ENCODE measurements at places on chromosomes 16 and 17.

DNA sequence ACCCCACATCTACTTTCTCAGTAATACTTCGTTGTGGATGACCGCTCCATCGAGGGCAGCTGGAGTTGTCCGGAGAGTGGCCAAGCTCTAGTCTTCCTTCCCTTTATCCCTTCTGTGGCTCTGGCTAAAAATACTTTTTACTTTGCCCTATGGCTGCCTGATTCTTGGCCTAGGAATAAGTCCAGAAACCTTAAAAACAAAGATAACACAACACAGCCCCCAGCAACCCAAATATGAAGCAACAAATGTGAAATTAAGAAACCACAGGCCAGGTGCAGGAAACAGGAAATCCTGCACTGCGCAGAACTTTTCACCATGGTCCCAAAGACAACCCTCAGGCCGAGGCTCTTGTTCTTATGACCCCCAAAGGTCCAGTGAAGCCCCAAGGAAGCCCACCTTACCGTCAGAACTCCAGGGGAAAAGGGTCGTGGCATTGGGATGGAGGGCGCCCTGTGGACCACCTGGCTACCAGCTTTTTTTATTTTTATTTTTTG is 26.0 kb downstream of the TK2 start:
- DNase-seq: no peak

GRCh38 chr16:49441366-49441780 is 67.8 kb downstream of the C16orf78 start:
- no peak for DNase-seq

DNA sequence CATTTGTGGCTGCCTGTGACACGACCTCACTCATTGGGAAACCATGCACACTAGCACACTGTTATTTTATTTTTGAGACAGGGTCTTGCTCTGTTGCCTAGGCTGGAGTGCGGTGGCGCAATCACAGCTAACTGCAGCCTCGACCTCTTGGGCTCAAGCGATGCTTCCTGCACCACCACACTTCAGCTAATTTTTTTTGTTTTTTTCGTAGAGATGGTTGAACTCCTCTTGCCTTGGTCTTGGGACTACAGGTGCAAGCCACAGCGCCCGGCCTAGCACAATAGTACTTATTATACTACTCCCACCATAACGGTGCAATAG is 2.8 kb upstream of the NPTX1 start:
- DNase-seq: no peak

- DNase-seq: no peak
Measured at GRCh38 chr16:65066651-65067050, 55.2 kb downstream of the CDH11 start.

DNA sequence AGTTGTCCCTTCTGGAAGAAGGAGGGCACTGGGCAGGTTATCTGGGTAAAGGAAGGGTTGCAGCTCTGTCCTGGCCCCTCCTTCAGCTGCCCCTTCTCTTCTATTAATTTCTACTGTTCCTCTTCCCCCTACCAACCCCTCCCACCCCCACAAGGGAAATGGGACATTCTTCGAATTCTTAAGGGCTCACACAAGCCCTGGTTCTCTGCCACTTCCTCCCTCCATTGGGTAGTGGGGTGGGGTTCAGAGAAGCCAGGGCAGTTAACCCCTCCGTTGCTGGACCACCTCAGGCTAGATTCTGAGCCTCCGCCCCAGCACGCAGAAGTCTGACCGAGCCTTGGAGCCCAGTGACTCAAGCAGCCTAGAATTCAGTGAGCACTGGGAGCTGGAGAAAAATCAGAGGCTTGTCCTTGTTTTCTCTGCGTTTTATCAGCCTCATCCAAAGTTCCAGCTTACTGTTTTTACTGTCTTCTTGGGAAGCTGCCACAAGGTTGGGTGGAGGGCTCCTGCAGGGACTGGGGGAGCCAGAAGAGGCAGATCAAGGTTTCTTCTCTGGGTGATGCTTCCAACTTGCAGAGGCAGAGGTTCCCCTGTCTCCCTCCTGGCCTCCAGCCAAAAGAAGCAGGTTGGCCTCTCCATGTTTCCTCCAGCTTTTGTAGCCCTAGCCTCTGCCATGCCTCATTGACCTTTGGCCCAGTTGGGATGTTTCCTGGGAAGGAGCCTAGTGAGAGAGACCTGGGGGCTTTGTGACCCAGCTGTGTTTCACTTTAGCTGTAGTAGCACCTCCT is 10.2 kb downstream of the LASP1 start:
- DNase-seq: peak; percentile 86

GRCh38 chr17:3222505-3222904 is 15.0 kb downstream of the OR1A1 start:
- DNase-seq: no peak

DNA sequence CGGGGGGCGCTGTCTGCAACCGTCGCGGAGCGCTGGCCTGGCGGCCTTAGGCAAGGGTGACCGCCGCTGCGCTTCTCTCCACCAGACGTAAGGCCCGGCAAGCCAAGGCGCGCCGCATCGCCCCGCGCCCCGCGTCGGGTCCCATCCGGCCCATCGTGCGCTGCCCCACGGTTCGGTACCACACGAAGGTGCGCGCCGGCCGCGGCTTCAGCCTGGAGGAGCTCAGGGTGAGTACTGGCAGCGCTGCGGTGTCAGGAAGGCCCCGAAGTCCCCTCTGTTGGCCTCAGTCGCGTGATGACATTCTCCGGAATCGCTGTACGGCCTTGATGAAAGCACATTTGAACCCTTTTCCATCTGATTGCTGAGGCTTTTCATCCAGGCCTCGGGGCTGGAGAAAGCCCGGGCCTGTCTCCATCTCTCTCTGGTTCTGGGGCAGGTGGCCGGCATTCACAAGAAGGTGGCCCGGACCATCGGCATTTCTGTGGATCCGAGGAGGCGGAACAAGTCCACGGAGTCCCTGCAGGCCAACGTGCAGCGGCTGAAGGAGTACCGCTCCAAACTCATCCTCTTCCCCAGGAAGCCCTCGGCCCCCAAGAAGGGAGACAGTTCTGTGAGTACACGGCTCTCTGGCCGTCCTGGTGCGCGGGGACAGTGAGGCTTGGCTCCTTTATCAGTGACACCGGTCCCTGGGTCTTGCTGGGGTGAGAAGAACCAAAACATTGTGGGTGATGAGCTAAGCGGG is 831 bp downstream of the RPL13 start:
- DNase-seq: no peak

DNA sequence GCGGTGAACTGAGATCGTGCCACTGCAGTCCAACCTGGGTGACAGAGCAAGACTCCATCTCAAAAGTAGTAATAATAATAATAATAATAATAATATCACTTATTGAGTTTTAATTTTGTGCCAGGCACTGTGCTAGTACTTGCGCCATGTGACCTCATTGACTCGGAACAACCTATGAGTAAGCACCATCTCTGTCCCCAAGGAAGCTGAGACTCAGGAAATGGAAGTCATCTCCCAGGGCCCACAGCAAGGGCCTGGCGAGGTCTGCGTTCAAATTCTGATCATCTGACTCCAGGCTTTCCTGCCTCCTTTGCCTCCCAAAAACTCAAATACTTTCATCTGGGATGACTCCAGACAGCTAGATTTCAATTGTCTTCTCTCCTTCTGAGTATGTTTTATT is 162.9 kb downstream of the SEC14L1 start:
- DNase-seq: no peak

- no peak for DNase-seq
Measured at GRCh38 chr16:20318437-20318836, 8.9 kb downstream of the GP2 start.

GRCh38 chr16:65908568-65908967 is 457.9 kb upstream of the CDH5 start:
- no peak for DNase-seq

DNA sequence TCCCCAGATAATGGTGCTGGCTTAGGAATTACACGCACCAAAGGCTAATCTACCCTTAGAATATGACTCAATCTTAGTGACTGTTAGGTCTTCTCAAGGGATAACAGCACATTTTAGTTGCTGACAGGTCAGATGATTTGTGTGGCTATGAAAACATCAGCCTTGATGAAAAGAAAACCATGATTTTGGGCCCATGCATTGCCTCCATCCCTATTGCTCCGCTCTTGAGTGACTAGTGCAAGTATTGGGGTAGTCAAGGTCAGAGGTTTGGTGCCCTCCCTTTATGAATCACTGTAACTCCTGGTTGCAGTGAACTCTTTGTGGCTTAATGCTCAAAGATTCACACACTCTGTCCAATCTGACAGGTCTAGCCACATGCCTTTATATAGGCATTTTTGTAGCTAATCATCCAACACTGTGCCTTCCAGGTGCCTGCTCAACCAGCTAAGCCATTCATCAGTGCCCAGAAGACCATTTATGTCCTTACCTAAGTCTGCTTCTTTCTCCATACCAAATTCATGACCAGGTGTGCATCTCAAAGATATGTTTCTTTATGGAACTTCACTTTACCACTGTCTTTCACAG is 251.6 kb downstream of the KCNJ2 start:
- DNase-seq: peak; percentile 70

All from renal cortical epithelial cell (primary cell).